ENCODE measurements at places on chromosomes 3 and 15.

- no peak for DNase-seq
Observed at GRCh38 chr3:192489579-192489978, 237.8 kb downstream of the FGF12 start.

DNA sequence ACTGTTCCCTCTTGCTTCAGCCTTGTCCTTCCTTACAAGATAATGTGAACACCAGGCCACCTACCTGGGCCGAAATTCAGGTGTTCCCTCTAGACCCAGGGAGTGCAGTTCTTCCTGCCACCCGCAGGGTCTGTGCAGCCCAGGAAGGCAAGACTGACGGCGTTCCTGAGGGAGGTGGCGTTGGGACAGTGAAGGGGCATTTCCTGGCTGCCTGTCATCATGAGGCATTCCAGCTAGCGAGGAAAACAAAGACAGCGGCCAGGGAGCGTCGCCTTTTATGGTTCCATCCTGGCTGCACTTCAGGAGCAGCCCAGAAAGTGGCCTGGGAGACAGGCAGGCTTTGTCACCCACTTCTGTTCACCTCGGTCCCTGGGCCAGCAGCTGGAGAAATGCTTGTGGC, 84.8 kb upstream of the WNT5A start:
- peak; percentile 38 for DNase-seq

GRCh38 chr3:170033489-170033888, 4.3 kb upstream of the GPR160 start:
- DNase-seq, result no peak

- no peak for DNase-seq
Observed at GRCh38 chr15:93047621-93048425, 41.2 kb downstream of the RGMA start.

GRCh38 chr3:135497979-135498378, 467.5 kb upstream of the PPP2R3A start:
- no peak for DNase-seq

GRCh38 chr3:14489641-14490040, 50.5 kb downstream of the GRIP2 start:
- no peak for DNase-seq

- no peak for DNase-seq
Observed at GRCh38 chr3:21013566-21013965, 737.4 kb downstream of the ZNF385D start.

DNA sequence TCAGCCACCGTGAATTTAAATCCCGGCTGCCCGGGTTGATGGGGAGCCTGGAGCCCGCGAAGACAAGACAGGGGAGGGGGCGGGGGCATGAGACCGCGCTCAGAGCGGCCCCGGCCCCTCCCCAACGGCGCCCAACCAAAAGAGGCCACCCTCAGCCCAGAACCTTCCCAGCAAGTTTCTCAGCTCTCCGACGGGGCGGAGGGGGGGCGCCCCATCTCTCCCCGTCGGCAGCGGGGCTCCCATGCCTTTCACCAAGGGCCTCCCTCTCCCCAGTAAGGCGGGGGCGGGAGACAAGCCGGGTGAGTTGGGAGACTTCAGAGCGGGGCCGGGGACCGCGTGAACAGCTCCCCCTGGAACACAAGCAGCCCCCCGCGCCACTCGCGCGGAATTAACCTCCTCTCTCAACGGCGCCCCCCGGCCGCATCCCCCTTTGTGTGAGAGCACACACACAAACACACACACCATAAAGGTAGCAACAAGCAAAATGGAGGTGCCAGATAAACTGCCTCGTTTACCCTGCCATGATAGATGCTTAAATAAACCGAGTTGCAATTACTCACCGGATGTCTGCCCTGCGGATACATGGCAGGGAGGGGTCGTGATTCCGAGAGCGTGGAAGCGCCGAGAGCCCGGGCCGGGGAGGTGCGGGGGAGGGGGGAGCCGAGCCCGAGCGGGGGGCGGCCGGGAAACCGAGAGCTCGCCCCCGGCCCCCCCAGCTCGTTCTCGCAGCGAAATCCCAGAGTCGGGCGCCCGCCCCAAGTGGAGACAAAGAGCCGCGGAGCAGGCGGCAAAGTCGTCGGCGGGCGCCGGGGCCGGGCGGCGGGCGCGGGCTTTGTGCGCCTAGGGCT, 1.3 kb downstream of the TLE3 start:
- DNase-seq, result peak; percentile 78

DNA sequence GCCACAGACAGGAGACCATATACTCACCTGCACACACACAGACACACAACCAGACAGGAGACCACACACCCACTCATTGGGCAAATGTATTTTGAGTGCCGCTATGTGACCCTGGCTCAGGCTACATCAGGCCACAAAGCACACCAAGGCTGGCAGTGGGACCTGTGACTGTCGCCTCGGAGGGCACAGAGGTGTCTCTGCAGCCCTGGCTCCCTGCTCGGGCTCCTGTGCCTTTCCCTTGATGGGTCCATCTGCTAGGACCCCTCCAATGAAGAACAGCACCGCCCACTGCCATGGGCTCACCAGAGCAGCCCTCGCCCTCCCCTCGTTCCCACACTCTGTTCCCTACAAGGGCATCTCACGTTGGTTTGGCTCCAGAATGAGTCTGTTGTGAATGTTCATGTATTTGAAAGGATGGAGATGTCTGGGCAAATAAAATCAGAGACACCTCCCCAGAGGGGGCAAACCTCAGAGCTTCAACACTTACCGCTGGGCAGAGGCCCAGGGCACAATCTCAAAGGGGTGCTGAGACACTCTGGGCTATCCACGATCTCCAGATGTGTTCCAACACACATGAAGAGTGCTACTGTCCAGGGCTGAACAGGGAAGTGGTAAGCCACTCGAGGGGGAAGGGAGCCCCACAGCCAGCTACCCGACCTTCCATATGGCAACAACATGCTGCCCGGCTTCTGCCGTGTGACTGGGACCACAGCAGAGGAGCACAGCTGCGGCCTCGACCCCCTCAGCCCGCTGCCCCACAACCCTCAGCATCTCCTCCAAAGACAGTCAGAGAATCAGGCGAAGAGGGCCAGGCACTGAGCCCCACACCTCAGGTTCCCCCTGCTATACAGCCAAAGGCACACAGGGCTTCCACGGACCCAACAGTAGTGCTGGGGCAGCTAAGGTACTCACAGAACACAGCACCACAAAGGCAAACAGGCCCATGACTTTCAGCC, 74.9 kb downstream of the OCA2 start:
- no peak for DNase-seq

DNA sequence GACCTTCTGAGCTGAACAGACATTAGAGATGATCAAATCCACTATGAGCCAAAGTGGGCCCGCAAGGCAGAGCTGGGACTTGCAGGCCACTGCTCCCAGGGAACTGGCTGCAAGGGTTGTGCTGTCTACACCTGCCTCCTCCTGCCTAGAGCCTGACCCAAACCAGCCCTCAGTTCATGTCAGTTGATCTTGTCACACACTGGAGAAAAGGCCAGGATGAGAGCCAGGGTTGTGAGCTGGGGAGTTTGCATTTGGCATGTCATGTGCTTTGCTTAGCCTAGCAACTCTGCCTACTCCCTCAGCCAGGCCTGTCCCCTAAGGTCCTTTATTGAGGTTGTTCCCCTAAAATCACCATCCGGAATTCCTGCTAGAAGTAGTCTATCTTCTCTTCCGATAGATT, 67.8 kb downstream of the RAB11A start:
- DNase-seq, result no peak

DNA sequence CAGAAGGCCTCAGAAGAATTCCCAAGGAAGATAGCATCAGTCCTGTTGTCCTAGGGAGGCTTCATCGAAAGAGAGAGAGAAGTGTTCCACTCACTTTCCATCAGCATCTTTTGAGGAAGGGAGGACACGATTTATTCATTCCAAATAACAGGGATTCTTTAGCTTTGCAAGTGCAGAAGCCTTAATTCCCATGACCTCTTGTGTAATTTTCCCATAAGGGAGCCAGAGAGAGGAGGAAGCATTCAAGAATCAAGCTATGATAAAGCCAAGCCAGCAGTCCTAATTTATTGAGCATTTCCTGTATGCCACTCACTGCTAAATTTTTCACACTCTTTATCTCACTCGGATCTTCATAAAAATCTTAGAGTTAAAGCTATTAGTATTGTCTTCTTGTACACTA, 169.7 kb upstream of the MITF start:
- DNase-seq, result no peak

All from brain (organoid and tissue), 16 donors.